Fibroblast of upper back skin (primary cell): ENCODE measurements at places on chromosomes 3 and 15.

DNA sequence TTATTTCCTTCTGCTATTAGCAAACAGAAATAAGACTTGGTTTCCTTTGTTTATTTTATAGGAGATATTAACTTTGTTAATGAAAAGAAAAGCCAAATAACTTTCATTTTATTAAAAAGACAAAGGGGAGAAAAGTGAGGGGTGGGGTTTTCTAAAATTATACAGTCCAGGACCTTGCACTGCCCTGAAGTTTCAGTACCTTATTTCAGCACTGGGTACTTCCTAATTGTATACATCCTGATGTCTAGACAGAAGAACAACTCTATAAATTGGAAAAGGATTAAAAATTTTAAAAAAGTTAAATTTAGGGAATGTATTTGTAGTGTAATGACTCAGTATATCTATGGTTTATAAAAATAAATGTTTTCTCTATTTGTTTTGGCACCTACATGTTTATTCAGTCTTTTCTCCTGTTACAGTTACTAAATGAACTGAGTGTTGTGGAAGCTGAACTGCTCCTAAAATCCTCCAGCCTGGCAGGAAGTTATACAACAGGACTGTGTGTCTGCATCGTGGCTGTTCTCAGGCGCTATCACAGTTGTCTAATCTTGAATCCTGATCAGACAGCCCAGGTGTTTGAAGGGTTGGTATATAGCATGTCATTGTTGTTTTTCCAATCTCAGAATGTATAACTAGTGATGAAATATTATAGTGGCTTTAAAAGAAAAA, 27.6 kb upstream of the P2RY13 start:
- peak; percentile 11 for DNase-seq

DNA sequence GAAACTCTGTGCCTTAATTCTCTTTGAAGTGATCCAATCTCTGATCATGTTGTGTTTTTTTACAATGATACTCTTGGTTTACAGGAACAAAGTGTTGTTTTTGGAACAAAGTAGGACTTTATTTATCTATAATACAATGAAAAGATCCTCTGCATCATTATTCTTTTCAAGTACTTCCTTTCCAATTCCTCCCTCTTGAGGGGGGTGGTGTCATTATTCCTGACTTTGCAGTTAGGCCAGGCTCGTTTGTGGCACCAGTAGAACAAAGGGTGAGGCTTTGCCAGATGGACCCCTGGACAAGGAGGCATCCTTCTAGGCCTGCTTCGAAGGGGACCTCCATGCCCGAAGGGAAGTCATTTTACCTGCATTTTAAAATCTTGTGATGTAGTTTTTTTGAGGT, 41.7 kb upstream of the ZBTB38 start:
- DNase-seq = no peak

GRCh38 chr3:123067689-123068600, 1.1 kb downstream of the PDIA5 start:
- DNase-seq = peak; percentile 36

DNA sequence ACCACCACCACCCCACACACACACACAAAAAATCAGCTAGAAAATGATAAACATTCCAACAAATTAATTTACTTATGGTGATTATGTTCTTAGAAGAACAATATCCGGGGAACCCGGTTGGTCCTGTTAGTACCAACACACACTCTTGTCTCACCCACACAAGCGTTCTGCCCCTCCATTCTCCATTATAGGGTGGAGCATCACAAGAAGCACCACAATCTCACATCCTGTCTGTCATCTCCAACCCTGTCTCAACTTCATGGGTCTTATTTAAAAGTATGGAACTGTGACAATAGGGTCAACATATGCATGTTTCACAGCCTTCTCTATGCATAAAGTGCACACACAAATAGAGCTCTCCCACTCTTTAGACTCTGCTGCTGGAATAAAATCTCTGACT, 5.6 kb downstream of the GSK3B start:
- no peak for DNase-seq

DNA sequence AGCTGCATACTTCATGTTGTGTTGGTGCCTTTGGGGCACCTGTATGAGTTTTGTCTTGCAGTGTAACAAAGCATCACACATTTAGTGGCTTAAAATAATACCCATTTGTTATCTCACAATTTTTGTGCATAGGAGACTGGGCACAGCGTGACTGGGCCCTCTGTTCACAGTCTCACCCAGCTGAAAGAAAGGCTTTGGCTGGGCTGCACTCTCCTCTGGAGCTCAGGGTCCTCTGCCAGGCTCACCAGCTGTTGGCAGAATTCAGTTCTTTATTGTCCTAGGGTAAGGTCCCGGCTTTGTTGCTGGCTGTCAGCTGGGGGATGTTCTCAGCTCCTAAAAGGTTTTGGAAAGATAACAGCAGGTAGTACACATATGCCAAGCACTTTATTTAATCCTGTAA, 263.3 kb downstream of the CLSTN2 start:
- DNase-seq = no peak

GRCh38 chr15:79702621-79703020, 194.2 kb downstream of the MTHFS start:
- DNase-seq = peak; percentile 60

GRCh38 chr3:168138421-168138820, 42.7 kb upstream of the GOLIM4 start:
- DNase-seq = no peak

GRCh38 chr3:151873398-151873797, at the start of gene SUCNR1:
Gene SUCNR1, plus strand, starts transcription at chr3:151873643. Its CDS starts 6,250 bp downstream, at chr3:151879893.
- DNase-seq = no peak

- DNase-seq = no peak
Observed at GRCh38 chr15:72175186-72176044, 22.2 kb downstream of the GRAMD2A start.

DNA sequence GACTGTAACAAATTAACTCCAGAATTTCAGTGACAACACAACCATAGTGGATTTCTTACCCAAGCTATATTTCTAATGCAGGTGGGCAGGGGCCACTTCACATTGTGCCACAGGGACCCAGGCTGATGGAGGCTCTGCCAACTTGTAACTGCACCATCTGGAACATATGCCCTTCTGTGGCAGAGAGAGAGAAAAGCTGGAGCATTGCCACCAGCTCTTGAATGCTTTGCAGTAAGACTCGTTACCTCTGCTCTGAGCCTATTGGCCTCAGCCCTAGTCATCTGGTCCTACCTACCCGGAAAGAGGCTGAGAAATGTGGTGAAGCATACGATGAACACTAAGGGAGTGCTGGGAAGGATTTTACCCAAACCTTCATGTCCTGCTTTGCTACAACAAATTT, 587.1 kb downstream of the ZNF385D start:
- DNase-seq = no peak

DNA sequence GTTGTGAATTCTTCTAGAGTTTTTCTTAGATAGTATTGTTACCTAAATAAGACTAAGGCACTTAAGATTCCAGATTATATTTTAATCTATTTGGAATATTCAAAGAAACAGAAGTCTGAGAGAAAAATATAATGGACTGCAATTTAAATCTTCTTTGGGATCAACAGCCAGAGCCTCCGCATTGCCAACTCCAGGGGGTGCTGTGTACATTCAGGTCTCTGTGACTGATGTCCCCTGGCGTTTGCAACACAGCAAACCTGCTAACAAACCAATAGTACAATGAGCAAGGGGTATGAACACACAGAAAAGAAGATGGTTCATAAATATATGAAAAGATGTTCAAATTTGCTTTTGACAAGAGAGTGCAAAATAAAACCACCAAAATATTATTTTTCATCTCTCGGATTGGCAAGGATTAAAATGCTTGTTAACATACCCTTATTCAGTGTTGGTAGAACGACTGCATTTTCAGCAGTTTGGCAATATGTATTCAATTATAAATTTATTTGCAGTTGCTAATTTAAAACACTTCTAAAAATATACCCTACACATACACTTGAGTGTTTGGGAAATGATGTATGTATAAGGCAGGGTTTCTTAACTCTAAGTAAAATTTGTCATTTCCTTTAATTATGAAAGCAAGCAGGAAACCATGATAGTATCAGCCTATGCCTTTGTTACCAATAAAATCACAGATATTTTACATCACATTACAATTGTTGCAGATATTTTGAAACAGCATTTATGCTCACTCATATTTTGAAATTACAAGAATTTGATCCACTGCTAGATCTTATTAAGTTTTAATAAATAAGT, 16.1 kb upstream of the TM4SF1 start:
- DNase-seq = peak; percentile 74

GRCh38 chr15:81516012-81516411, 142.0 kb upstream of the TMC3 start:
- DNase-seq = no peak

- no peak for DNase-seq
Observed at GRCh38 chr3:181851063-181851462, 139.3 kb downstream of the SOX2 start.

GRCh38 chr3:20344400-20344959, 158.5 kb upstream of the SGO1 start:
- DNase-seq = no peak

GRCh38 chr15:34621675-34622074, 38.2 kb upstream of the GOLGA8B start:
- peak; percentile 27 for DNase-seq

DNA sequence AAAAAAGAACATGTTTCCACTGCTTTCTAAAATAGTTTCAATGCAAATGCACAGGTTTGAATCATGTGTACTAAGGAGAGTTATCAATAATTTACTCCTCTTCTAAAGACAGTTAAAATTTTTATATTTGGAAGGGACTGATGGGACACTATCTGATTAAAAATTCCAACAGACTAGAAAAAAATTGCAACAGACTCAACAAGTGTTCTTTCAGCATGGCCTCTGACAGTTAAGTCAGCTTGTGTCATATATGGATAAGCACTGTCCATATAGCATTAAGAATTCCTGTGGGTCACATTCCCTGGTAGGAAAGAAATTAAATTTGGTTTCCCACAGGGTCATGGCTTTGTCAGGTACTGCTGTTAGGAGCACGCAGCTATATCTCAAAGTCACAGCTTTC, 96.8 kb downstream of the OSBPL10 start:
- DNase-seq = no peak
